SW 1271 (cell line): ENCODE measurements at places on chromosomes 16 and 17.

DNA sequence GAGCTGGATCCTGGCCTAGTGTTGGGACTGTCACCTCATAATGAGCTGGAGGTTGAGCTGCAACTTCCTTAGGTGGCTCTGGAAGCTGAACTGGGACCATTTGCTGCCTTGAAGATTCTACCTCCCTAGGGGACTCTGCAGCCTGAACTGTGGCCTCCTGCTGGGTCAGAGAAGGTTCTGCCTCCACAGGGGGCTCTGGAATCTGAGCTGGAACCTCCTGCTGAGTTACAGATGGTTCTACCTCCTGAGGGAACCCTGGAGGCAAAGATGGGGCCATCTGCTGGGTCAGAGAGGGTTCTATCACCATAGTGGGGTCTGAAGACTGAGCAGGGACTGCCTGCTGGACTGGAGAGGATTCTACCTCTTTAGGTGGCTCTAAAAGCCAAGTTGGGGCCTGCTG, 46.6 kb upstream of the NF1 start:
- DNase-seq: no peak

DNA sequence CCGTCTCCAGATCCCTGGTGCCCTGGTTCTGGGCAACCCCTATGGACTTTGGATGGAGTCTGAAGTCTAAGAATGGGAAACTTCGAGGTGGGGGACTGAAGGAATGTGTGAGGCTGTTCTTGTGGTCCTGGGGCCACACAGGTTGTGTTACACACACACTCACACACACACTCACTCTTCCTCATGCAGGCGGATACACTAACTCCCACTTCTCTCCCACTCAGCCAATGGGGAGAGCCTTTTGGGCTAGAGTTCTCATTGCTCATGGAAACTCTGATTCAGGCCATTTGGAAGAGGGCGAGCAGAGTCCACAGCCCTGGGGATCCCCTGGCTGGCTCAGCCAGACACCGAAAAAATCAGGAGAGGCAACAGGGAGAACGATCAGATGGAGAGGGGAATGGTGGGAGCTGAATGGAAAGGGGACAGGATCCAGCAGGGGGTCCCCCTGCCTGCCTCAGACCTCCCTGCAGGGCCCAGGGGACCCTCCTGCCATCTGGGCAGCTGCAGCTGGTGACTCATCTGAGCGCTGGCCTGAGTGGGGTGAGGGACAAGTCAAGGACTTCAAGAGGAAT, 9.1 kb downstream of the IGFBP4 start:
- no peak for DNase-seq

- no peak for DNase-seq
These were observed 12.5 kb downstream of the DRC3 start for GRCh38 chr17:17985153-17985552.

- DNase-seq: no peak
These were observed 116.1 kb upstream of the MYOCD start for GRCh38 chr17:12549499-12550041.

DNA sequence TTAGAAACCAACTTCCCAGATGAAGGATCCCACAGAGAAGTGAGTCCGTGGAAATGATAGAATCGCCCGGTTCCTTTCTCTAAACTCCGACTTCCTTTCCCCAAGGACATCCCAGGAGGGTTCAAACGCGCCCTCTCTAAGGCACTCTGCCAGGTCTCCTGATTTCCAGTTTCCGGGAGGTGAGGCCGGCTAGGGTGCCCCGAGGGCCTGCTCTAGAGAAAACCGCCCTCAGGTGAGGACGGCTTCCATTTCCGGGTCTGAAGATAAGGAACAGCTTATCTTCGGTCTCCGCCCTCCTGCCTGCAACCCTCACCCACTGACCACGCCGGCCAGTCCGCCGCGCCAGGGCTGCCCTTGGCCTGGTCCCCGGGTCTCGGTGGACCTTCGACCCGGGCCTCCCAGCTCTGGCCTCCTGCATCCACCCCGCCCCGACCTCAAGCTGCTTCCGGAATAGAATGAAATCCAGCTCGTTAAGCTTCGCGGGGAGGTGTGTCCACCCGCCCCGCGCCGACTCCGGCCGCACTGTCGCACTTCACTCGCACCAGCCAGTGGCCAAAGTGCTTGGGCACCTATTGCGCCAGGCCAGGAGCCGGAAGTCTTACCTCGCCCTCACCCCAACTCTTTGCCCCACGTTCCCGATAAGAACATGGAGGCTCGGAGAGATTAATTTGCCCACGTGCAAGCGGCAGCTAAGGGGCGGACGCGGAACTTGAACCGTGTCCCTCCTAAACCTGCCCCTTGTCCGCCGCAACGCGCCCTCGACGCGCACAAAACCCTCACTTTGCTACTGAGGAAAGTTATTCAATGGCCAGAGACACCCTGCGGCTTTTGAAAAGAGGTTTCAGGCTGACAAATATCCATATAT, 836 bp upstream of the MMP15 start:
- no peak for DNase-seq

GRCh38 chr17:40597556-40598300, 32.5 kb upstream of the CCR7 start:
- no peak for DNase-seq

DNA sequence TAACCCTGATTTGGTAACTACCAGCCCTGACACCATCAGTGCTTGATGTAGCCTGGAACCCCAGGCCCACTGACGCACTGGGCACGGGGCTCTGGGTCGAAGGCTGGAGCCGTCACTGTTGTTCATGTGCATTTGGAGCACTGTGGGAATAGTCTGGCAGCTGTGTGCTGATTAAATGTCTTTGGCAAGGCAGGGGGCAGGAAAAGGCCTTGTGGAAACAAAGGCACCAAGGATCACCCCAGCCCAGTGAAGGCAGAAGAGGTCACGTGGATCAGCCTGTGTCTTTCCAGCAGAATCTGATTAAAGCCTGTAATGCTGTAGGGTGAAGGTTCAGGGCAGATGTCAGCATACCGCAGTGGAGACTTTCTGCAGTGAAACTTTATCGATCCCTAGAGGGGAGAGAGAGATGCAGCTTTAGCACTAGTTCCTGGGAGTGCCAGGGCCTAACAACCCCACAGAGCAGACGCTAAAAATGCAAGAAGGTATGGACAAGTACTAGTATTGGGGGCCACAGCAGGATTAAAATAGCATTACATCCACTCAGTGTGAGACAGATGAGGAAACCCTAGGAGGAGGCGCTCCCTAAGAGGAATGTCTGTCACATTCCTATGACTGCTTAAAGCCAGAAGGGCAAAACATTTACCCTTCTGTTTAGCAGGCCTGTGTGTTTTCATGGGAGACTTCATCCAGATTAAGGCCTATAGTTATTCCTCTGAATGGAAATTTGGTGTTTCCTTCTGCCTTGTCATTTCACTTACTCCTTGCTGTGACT, 9.7 kb downstream of the ZNHIT3 start:
- DNase-seq: no peak

GRCh38 chr16:86079255-86079885, 180.4 kb downstream of the IRF8 start:
- no peak for DNase-seq

GRCh38 chr16:31036691-31037090, 3.3 kb downstream of the STX4 start:
- DNase-seq: no peak

GRCh38 chr16:15882563-15882962, 5.8 kb downstream of the CEP20 start:
- no peak for DNase-seq

DNA sequence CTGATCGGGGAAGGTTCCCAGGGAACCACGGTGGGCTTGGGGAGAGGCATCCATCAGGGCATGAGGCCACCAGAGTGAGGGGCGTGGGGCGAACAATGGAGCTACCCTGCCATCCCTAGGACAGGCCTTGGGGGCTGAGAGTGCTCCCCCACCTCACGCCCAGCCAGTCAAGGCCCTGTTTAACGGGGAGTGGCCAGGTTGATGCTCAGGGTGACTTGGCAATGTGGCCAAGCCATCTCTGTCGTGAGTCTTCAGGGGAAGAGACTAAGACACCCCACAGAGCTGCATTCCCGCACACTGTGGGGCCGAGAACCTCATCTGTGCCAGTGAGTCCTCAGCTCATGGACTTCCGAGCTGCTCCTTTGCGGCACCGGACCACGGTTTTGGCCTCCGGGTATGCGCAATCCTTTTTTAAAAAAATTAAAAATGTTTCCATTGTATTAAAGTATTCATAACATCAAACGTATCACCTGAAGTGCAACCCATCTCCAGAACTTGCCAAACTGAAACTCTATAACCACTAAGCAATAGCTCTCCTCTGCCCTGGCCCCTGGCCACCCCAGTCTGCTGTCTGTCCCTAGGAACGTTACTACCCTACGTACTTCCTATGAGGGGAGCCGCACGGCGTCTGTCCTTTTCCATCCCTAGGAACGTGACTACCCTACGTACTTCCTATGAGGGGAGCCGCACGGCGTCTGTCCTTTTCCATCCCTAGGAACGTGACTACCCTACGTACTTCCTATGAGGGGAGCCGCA, 71.8 kb upstream of the DOC2B start:
- no peak for DNase-seq
